ENCODE measurements at places on chromosomes 5 and 9.

DNA sequence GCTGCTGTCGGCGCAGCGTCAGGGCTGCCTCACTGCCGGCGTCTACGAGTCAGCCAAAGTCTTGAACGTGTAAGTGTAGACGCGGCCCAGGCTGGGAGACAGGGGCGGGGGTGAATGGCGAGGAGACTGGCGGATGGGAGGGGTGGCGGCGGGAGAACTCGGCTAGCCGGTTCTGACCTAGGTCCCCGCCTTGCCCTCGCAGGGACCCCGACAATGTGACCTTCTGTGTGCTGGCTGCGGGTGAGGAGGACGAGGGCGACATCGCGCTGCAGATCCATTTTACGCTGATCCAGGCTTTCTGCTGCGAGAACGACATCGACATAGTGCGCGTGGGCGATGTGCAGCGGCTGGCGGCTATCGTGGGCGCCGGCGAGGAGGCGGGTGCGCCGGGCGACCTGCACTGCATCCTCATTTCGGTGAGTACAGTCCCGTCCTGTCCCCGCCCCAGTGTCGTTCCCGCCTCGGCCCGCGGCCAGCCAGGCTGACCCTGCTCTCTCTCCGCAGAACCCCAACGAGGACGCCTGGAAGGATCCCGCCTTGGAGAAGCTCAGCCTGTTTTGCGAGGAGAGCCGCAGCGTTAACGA, 745 bp downstream of the GADD45G start:
- DNase-seq, result no peak

DNA sequence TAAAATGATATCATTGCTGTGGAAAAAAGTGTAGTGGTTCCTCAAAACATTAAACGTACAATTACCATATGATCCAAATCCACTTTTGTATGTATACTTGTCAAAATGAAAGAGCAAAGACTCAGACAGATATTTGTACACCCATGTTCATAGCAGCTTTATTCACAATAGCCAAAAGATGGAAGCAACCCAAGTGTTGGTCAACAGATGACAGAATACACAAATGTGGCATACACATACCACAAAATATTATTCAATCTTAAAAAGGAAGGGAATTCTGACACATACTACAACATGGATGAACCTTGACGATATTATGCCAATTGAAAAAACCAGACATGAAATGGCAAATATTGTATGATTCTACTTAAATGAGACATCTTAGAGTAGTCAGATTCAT, 524.5 kb upstream of the WWC1 start:
- DNase-seq, result no peak

DNA sequence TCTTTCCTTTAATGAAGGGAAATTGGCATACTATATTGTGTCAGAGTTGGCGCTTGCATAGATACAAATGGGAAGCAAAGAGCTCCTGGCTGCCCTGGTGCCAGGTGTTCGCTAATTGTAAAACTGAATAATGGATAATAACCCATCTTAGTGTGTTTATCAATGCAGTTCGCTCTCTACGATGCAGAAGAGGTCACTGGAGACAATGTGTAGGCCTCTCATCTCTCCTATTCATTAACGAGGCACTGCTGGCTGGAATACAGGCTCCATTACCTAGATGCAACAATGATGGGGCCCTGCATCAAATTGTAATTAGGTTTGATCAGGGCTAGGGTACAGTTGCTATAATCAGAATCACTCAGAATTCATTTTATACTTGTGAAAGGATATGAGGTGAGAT, 171.0 kb downstream of the RMI1 start:
- no peak for DNase-seq

GRCh38 chr5:172688349-172689217, 47.5 kb downstream of the NEURL1B start:
- no peak for DNase-seq
